Activated CD8-positive, alpha-beta T cell treated with anti-CD3 and anti-CD28 coated beads for 36 hours (primary cell): ENCODE measurements at places on chromosomes 6 and 20. TPM values are rescaled to one million over a fixed set of nuclear protein-coding genes. Genes with fewer than 3 reads are reported as not detected.

- DNase-seq: no peak
Measured at GRCh38 chr6:38119516-38119915, 300.0 kb downstream of the ZFAND3 start.

GRCh38 chr6:150891888-150892485, 26.5 kb downstream of the MTHFD1L start:
- DNase-seq: peak; percentile 68

- DNase-seq: no peak
Measured at GRCh38 chr6:142725024-142725770, 219.8 kb downstream of the HIVEP2 start.

GRCh38 chr20:25327521-25328235, 63.0 kb downstream of the ABHD12 start:
- DNase-seq: no peak

DNA sequence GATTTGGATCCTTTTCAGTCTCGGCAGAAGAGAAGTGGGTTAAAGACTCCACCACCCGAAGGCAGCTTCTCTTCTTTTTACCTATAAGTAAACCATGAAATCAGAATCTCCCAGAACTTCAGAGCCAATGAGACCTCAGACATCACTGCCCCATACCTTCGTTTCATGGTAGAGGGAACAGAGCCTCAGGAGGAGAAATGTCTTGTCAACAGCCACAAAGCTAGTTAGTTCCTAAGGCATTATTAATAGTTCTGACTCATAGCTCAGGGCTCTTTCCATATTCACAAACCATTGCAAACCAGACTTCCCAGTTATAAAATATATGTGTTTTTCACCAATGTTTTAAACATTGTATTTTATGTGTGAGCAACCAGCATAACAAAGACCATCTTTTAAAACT, 118.7 kb upstream of the RIPOR2 start:
- no peak for DNase-seq

SERPINB6 gene
- 52.2 TPM for total RNA-seq

- DNase-seq: no peak
Measured at GRCh38 chr6:157864185-157864761, 41.2 kb downstream of the SNX9 start.

GRCh38 chr20:34190679-34191090, 50.5 kb upstream of the ASIP start:
- DNase-seq: peak; percentile 57

SLC24A3 gene
- total RNA-seq: not detected

DNA sequence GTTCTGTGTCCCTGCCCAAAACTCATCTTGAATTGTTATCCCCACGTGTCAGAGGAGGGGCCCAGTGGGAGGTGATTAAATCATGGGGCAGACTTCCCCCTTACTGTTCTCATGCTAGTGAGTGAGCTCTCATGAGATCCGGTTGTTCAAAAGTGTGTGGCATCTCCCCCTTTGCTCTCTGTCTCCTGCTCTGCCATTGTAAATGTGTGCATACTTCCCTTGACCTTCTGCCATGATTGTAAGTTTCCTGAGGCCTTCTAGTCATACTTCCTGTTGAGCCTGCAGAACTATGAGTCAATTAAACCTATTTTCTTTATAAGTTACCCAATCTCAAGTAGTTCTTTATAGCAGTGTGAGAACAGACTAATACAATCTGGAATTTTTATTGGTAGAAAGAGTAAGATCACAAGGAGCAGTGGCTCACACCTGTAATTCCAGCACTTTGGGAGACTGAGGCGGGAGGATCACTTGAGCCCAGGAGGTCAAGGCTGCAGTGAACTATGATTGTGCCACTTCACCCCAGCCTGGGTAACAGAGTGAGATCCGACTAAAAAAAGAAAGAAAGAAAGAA, 47.1 kb upstream of the SLC22A16 start:
- DNase-seq: no peak
